NCI-H2029 (cell line): ENCODE measurements at places on chromosomes 1 and 21.

GRCh38 chr1:153288634-153289275 is 24.0 kb downstream of the PGLYRP3 start:
- no peak for DNase-seq

DNA sequence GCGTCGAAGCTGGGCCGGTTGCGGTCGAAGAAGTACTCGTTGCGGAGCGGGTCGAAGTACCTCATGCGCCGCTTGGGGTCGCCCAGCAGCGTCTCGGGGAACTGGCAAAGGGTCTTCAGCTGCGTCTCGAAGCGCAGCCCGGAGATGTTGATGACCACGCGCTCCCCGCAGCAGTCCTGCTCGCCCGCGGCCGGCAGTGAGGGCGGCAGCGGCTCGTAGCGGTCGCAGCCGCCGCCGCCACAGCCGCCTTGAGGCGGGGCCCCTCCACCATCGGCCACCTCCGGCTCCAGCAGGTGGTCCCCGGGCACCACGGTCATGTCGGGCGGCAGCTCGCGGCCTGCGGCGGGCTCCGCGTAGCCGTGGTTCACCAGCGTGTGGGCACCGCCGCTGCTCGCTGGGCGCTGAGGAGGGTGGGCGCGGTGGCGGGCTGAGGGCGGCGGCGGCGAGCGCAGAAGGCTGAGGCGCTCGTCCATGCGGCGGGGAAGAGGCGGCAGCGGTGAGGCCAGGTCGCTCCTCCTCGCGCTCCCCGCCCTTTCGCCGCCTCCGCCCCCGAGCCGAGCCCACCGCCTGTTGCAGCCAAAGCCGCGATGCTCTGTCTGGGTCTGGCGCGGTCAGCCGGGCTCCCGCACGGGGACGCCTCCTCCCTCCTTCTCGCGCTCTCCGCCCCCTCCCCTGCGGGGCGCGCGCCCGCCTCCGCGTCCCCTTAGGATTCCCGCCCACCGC is at the start of gene KCNA3:
Gene KCNA3 (minus strand): TSS at position 604 of the 723 bp plus-strand sequence. CDS start 131 bp downstream, at position 473.
- no peak for DNase-seq

GRCh38 chr1:9651565-9652378 is at the start of gene PIK3CD:
PIK3CD (plus strand) TSS chr1:9651731; CDS start chr1:9710456, 58,725 bp downstream.
- no peak for DNase-seq

DNA sequence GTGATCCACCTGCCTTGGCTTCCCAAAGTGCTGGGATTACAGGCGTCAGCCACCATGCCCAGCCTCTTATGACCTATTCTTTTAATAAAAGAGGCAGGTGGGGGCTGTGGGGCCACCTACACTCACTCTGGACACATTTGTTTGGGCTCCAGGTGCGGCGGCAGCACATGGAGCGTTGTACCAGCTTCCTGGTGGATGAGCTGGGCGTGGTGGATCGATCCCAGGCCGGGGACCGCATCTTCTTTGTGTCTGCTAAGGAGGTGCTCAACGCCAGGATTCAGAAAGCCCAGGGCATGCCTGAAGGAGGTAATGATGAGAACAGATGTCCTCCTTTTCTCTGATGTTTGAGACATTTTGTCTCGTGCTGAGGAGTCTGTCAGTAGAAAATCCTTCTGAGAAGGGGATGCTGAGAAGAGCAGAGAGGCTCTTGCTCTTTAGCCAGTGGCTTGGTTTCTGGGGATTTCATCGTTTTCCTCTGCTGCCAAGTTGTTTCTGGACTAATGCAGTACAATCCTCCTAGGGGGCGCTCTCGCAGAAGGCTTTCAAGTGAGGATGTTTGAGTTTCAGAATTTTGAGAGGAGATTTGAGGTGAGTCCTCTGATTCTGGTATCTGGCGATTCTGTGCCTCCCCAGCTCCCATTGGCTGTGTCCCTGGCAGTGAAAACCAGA is 17.9 kb upstream of the MIIP start:
- DNase-seq: no peak

DNA sequence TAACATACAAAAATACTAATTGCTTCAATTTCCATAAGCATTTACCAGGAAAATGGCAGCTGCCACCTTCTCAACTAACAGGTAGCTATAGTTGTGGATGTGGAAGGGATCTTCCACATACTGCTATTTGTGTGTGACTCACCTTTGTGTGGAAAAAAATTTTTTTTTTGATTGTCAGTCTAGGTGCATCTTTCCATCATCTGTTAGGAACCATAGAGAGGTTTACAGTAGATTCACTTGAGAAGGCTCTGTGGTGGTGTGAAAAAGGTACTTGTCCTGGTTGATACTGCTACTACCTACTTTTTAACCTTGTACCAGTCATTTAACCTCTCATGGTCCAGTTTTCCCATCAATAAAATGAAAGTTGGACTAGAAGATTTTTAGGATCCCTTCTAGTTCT is 12.9 kb downstream of the DDX20 start:
- DNase-seq: no peak

DNA sequence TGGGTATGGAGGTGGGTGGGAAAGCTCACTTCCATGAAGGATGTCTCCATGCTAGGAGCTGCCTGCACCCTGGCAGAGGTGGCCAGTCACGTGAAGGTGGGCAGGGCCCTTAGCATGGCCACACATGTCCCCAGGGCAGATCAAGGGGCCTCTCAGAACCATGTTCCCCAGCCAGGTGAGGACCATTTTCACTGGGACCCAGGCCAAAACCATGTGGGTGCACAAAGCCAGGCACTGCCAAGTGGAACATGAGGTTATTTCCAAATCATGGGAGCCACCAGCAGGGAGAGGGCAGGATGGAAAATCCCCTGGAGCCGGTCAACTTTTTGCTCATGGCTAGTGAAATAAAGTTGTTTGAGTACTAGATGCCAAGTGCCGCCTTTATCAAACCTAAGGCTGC is 9.7 kb downstream of the ZNF692 start:
- DNase-seq: no peak

- no peak for DNase-seq
Observed at GRCh38 chr1:240244968-240245628, 153.4 kb downstream of the FMN2 start.

GRCh38 chr1:234875328-234875952 is 253.2 kb downstream of the TOMM20 start:
- peak; percentile 62 for DNase-seq

GRCh38 chr1:192639607-192640368 is 3.8 kb downstream of the RGS13 start:
- DNase-seq: no peak

DNA sequence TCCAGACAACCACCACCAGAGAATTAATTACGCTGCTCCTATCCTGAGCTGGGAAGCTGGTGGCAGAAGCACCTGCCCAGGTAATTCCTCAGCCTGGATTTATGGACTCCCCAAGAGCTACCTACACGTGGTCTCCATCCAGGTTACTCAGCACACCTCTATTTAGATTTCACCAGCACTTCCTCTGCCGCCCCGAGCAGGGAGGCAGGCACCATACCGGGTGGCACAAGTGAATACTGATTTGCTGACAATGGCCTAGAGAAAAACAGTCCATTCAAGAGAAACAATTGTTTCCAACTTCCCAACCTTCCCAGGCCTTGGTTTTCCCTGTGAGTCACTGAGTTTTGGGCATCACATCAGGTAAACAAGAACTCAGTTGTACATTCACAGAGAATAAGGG is 134.3 kb downstream of the MATN1 start:
- no peak for DNase-seq

DNA sequence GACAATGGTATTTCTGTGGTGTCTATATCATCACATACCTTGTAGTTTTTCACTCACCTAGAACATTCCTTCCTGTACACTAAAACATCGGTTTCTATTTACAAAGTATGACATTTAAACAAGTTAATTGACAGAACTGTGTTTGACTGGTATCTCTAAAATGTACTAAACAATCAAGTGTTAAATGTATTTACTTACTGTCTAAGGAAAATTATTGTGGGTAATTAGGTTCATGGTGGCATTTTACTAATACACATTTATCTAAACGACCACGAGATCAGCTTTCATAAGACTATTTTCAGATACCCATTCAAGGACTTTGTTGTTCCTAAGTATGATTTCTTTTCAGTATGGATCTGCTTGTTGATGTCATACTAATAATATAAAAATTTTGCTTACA is 115.2 kb downstream of the ADGRL2 start:
- no peak for DNase-seq

DNA sequence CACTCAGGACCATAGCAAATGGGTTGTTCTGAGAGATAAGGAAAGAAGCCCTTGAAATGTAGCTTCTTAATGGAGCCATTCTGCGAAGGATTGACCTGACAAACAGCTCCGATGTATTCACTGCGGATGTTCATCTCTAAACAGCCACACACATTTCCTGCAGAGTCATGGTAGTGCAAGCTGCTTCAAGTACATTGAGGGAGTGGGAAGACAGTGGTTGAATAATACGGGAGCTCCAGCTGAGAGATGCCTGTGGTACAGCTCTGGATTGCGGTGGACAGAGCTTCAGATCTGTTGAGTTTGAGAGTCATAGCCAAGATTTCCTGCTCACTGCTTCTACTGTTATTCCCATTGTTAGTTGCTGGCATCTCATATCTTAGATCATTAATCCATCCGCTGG is 86.6 kb downstream of the ZBTB18 start:
- DNase-seq: no peak
